Type B pancreatic cell (in vitro differentiated cells): ENCODE measurements at places on chromosomes 1 and 21.

DNA sequence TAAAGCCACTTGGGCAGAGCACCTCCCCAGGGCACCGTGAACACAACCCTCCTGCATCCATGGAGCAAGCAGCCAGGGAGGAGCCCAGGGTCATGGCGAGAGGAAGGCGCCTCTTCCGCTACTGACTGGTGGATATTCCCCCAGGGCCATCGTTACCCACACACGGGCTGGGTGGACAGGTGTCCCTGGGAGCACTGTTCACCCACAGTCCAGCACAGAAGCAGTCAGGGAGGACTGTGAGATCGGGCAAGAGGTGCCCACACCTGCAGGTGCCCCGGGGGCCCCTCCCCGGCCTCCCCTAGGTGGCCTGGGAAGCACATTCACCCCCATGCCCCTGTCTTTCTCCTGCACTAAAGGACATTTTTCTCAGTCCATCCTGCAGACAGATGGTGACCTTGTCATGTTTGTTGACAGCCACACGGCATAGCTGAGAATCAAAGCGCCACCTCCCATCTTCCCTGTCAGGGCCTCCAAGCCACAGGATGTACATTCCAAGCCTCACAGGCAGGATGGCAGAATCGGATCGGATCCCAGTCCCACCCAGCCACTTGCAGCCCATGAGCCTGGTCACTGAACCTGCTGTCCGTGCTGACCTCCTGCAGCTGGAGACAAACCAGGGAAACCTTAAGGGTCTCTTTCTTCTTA, 160.2 kb downstream of the PRDM16 start:
- no peak for DNase-seq

- no peak for DNase-seq
Measured at GRCh38 chr1:15975358-15975804, 520 bp downstream of the ZBTB17 start.

DNA sequence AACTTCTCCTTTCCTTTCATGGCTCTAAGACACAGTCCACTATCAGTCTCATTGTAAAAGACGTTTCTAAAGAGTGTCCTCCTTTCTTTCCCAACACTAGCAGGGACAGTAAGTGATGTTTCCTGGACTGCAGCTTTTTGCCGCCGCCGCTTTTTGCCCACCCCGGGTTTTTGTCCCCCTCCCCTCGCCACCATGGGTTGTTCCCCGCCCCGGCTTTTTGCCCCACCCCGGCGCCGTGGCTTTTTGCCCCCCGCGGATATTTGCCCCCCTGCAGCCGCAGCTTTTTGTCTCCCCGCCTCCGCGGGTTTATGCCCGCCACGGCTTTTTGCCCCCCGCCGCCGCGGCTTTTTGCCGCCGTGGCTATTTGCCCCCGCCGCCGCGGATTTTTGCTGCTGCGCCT, 95.2 kb downstream of the TPTE start:
- no peak for DNase-seq

GRCh38 chr1:12513181-12513580, 104.8 kb downstream of the DHRS3 start:
- DNase-seq, result no peak

DNA sequence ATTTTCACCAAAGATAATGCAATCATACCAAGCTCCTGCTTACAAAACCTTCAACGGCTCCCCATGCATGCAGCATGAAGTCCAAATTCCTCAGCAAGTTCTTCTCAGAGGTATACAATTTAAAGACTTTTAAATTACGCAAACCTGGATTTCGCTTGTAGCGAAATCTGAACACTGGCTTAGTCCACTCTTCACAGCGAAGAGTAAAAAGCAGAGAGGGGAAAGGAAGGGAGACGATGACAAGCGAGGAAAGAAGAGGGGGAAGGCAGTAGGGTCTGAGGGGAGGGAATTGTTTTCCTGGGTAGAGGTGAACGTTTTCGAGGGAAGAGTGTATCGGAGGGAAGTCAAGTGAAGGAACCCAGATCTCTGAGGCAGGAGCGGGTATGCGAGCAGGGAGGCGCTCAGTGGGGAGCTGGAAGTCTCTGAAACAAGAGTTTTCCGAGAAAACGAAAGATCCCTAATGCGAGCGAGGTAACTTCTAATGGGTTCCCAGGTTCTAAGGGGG, 790 bp downstream of the TESK2 start:
- no peak for DNase-seq

DNA sequence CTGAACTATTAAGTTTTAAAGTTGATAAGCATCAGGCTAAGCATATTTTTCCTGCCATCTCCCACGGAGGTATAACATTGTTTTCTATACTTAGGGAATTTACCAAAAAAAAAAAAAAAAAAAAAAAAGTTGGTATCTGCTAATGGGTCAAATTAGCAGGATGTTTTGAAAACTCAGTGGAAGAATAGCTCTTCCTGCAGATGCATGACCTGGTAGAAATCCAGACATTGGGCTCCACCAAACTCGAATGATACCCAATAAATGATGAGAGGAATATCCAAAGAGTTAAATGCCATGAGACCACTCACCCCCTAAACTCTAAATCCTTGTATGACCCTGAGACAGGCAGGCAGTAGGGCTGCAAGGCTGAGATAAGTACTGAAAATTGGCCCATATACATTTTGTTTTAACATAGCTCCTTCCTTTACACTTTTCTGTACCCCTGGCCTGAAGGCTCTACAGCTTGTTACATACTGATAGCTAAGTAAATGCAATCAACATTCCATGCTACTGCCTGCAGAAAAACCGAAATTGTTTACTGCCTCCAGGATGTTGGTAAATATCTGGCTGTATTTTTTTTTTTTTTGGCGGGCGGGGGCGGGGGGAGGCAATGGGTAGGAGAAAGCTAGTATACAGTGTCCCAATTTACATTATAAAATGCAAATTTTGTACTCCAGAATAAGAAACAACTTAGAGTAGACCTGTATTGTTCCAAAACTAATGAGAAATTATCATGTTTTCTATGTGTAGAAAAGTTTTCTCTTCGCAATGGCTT, 57.6 kb downstream of the NFIA start:
- DNase-seq, result no peak

- no peak for DNase-seq
Measured at GRCh38 chr1:180967558-180967957, 54.9 kb downstream of the KIAA1614 start.

GRCh38 chr1:44664730-44665370, 9.4 kb downstream of the TMEM53 start:
- no peak for DNase-seq

DNA sequence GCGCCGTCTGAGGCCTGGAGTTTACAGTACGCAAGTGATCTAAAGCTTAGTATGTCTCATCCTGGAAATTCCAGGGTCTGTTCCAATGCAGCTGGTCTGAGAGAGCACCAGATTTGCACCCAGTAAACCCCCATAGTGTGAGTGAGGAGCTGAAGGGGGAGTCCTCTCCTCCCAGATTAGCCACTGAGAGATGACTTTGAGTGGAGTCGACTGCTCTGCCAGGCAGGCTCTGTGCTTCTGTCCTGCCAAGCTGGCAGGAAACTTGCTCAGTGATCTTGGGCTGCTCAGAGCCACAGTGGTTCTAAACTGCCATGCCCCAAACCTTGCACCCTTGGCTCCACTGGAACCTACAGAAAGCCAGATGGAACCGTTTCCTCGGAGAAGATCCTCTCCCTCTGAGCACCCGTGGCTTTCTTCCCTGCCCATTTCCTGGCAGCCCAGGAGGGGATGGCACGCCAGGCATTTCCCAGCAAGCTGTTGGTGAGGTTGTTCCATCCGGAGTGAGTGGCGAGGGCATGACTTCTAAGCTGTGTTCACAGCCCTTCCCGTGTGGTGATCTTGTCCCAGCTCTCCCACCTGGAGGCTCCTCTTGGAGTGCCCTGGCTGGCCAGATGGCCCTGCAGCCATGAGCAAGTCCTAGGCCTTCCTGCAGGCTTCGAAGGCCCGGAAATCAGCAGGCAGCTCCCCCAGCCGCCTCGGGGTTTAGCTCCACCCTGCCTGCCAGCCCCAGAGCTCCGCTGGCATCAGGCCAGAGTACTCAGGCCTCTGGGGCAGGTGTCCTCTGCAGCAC, 125.9 kb upstream of the VAMP3 start:
- no peak for DNase-seq

- DNase-seq, result no peak
Measured at GRCh38 chr1:164733070-164733469, 174.1 kb downstream of the PBX1 start.

DNA sequence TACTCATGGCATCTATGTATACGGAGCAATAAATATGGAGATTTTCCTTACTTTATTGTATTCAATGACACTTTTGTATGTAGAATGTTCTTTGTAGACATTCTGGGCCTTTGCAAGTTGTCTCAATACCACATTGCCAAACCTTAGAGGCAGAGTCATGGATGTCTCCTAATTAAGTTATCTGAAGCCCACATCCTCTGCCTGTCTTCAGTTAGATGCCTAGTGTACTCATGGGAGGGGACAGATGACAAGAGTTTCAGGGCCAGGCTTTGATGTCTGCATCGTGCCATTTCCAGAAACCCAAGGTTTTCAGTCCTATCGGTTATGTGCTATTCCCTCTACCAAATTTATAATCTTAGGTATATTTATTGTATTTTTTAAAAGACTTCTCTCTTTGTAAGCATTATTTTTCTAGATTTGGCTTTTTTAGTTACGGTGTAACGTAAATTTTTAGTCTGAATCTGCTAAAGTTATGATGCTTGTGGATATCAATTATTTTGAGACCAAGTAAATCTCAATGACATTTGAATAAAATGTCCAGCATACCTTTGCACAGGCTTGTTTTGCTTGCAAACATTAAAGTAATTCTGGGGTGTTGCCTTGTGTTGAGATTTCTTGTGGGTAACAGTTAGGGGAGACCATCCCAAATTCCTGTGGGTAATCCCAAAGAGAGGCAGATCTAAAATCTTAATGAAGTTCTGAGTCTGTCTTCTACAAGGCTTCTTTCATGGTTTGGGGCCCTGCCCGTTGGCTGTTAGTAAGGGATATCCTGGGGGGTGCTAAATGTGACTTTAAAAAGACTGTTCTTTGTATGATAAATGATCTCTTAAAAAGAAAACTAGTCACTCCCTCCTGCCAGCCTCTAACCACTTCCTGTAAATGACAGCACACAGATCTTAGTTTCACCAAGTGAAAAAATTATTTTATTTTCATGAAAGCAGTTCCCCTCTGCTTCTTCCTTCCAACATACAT, 8.0 kb upstream of the MACF1 start:
- DNase-seq, result no peak

GRCh38 chr1:76279101-76279748, 204.7 kb downstream of the ST6GALNAC3 start:
- DNase-seq, result no peak

DNA sequence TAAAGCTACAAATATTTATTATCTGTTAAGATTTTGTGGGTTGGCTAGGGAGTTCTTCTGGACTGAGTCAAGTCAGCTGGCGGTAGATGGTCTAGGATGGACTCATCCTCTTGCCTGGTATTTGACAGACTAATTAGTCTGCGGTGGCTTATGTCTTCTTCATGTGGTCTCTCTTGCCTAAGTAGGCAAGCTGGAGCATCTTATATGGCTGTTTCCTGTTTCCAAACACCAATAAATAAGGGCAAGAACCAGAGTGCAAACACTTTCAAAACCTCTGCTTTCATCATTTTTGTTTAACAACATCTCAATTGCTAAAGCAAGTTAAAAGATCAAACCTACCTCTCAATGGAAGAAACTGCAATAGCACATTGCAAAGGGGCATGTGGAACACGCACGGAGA, 484.8 kb downstream of the PTPRC start:
- DNase-seq, result no peak

DNA sequence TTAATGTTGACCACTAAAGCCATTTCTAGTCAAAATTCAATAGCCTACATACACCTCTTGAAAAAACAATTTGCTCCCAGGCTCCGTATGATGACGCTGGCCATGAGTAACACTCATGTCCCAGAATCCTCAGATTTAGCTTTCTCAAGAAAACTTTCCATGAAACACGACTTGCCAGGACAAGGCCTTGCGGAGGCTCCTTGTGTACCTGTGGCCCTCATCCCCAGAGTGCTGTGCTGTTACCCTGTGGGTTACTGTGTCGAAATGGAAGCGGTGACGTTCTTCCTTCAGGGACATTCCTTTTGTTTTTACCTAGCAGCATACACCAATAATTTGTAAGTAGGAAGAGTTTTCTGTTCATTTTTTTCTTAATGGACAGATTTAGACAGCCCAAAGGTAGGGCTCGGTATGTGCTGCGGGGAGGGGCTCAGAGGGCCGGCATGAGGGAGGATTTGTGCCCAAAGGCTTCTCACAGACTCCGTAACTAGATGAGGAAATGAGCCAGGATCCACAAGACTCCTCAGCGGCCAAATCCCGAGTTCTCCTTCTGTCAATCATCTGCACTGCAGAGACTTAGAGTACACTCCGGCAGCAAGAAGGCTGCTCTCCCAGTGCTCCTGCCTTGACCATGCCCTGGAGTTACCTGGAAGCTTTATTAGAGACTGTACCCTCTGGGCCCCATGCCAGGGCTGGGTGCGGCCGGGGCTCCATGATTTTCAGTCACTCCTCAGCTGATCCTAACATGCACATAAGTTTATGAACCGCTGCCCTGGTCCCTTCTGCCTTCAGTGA, 17.8 kb downstream of the GNG12 start:
- DNase-seq, result no peak

DNA sequence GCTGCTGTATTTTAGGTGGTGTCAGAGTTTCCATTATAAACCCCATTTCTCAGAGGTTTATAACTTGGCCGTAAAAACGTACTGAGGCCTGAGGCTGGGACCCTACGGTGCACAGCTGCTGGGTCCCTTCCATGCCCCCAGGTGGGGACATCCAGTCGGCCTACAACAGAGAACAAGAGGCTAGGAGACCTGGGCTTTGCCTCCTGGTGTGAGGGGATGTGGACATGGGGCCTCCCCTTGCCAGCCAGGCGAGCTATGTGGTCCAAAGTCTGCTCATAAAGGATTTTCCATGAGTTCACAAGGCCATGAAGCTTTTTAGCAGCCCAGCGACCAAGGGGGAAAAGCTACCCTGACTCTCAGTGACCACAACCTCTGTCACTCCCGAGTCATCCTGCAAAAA, 261.5 kb upstream of the VAMP3 start:
- no peak for DNase-seq

DNA sequence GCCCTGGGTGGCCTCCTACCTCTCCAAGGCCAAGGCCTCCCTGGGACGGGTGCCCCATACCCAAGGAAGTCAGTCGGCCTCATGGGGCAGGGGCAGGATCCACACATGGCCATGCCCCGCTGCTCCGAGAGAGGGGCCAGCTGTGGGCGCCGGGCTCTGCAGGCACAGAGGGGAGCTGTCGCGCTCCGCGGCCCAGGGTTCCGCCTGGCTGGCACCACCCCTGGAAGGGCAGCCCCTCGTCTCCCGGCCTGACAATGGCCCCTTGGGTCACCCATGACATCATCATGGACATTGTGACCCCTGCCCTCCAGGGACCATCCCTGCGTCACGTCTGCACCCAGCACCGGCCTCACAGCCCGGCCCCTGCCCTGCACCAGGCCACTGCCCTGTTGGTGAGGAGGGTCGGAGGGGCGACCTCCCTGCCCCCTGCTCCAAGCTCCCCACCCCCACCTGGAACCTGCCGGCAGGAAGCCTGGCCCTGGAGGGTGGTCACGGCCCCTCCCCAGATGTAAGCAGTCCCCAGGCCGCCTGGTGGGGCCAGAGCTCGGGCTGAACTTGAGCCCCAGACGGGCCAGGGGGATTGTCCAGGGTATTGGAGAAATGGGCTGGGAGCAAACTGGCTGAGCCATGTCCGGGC, 5.8 kb downstream of the TTLL10 start:
- no peak for DNase-seq
